RWPE2 (cell line): ENCODE measurements at places on chromosomes 11 and 22.

GRCh38 chr11:30244265-30244664 lies 13.5 kb downstream of the FSHB start:
- DNase-seq, result no peak

GRCh38 chr22:48224332-48224731 lies 1461.9 kb downstream of the TBC1D22A start:
- DNase-seq, result no peak

- no peak for DNase-seq
Measured at GRCh38 chr11:57679396-57679795, 11.5 kb downstream of the ZDHHC5 start.

DNA sequence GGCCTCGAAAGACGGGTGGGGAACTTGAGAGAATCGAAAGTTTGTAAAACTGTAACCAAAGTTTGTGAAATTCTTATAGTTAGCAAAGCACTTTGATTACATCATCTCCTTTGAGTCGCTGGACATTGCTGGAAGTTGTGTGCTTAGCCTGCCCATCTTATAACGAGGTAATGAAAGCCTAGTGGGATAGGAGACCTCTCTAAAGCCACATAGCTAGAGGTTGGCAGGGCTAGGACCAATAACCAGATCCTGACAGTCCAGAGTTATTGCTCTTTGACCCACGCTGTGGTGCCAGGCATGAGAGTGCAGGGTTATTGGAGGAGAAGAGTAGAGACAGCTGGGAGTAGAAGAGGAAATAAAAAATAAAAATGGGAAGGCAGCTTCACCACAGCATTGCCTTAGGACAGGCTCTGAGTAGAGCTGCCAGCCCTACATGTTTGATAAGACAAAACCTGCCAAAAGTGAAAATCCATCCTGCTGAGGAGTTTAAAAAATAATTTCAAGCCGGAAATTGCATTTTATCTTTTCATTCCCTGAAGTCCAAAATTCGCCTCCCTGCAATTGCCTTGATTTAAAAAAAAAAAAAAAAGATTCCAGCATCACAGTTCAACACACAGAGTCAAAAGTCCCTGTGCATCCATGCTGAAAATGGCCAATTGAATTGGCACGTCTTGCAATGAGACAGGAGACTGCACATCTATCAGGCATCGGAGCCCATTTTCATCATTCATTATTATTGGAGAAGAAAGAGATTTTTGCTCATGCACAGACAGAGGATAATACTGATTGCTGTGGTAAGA lies 225.5 kb upstream of the POU2AF2 start:
- no peak for DNase-seq

GRCh38 chr11:128476049-128476448 lies 111.3 kb downstream of the ETS1 start:
- no peak for DNase-seq

- no peak for DNase-seq
Measured at GRCh38 chr11:108669286-108669685, 4.4 kb downstream of the DDX10 start.

DNA sequence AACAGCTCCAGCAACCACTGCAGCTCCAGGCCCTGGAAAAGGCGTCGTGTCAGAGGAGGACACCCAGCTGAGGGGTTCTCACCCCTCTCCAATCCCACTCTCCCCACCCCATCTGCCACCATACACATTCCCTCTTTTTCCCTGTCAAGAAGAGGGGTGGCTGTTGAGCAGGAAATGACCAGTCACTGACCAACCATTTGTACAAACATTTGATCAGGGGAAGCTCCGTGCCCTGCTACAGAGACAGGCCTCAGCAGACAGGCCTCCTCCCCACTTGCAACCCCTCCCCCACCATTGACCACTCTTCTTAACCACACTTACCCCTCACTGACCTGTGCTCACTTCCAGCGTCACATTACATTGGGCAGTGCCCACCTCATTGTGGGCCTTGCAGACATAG lies 2.3 kb upstream of the VSIG2 start:
- DNase-seq, result no peak

GRCh38 chr11:9516113-9516512 lies 55.3 kb downstream of the ZNF143 start:
- no peak for DNase-seq

DNA sequence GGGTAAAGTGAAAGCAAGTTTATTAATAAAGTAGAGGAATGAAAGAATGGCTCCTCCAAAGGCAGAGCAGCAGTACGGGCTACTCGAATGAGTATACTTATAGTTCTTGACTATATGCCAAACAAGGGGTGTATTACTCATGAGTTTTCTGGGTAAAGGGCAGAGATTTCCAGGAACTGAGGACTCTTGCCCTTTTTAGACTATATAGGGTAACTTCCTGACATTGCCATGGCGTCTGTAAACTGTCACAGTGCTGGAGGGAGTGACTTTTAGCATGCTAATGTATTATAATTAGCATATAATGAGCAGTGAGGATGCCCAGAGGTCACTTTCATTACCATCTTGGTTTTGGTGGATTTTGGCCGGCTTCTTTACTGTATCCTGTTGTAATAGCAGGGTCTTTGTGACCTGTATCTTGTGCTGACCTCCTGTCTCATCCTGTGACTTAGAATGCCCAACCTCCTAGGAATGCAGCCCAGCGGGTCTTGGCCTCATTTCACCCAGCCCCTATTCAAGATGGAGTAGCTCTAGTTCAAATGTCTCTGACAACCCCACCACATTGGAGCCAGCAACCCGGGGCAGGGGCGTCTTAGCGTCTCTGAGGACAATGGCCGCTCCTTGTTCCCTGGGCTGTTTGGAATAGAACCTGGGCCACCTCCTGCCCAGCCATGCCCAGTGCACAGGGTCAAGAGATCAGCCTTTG lies 34.9 kb upstream of the CD82 start:
- DNase-seq, result no peak

DNA sequence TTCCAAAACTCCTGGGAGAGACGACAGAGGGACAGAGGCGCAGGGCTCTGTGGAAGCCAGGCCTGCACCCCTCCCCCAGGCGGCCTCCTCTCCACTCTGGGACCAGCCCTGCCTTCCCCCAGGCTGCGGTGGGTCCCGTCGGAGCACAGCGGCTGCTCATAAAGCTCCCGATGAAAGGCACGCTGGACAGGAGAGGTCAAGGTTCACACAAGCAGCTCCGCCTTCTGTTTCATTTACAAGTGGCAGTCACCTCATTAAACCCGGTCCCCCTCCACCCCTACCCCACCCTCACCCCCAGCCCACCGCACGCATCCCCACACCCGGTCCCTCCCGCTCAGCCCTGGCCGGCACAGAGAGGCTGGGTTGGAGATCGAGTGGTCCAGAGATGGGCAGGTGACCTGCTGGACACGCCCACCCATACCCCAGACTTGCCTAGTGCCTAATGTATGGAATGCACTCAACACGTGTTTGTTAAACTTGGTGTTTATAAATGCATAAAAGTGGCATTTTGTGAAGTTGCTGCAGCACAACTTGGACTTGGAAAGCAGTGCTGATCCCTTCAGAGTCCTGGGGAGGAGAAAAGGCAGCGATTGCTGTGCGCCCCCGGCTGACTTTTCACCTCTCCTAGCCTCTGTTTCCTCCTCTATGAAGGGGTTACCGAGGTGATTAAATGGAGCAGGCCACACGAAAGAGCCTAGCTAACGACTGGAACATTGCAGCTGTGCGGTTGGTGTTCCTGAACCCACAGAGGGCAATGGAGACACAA lies 26.0 kb downstream of the RPUSD4 start:
- no peak for DNase-seq

GRCh38 chr11:103210543-103210942 lies 101.3 kb downstream of the DYNC2H1 start:
- DNase-seq, result no peak

GRCh38 chr11:87398931-87399330 lies 361.2 kb downstream of the TMEM135 start:
- no peak for DNase-seq

DNA sequence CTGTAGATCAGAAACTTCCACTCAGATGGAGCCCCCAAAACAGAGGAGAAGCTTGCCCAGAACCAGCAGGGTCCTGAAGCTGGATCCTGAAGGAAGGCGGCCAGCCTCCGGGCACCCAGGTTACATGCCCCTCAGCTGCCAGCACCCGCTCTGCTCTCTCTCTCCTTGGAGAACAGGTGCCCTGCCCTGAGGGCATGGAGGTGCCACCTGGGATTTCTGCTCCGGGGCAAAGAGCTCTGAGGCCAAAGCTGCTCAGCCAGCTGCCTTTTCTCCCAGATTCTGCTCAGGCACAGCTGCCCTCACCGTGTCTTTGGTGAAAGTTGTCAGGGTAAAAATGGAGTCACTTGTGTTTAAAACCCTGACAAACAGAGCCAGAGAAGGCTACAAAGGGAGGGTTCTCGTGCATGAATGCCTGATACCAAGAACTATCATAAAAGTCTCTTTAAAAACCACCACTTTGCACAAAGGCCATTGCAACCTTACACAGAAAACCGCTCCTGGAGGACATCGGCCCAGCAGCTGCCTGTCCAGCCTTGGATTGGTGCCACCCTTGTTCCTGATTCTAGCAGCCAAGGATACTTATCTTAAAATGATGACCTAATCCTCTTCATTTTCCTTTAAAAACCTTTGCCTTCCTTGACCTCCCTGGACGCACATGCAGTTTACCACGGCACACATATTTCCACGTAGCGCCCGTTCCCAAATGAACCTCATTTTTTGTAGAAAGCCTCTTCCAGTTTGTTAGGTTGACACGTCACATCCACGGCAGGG lies 140.0 kb downstream of the CACNA1I start:
- DNase-seq, result no peak

DNA sequence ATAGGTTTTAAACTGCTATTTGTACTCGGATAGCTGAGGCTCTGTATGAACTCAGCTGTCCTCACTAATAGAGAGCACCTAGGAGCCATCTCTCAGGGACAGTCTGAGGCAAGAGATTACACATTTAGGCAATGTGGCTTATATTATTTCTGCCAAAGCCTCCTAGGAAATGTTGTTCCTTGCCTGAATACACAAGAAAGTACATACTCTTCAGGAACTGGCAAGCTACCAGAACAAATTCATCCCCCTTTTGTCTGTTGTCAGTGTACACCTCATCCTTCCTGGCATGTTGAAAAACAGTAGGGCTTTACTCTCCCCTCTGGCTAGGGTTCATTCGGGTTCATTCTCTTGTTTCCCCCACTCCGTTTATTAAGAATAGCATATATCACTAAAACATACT lies 615.9 kb upstream of the FAT3 start:
- no peak for DNase-seq

DNA sequence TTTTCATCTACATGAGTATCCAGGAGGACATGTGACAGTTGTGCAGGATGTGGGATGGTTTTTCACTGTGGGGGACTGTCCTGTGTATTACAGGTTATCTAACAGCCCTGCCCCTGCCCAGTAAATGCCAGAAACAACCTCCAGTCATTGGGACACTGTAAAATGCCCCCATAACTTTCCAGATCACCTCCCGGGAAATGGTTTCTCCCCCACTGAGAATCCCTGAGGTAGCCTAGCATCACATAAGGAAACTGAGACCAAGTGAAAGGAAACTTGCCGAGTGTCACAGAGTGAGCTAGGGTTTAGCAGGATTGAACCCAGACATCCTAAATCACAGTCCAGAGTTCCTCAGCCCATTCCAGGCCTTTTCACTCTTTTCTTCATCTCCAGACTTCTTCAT lies 48.3 kb upstream of the SLC6A5 start:
- DNase-seq, result no peak

DNA sequence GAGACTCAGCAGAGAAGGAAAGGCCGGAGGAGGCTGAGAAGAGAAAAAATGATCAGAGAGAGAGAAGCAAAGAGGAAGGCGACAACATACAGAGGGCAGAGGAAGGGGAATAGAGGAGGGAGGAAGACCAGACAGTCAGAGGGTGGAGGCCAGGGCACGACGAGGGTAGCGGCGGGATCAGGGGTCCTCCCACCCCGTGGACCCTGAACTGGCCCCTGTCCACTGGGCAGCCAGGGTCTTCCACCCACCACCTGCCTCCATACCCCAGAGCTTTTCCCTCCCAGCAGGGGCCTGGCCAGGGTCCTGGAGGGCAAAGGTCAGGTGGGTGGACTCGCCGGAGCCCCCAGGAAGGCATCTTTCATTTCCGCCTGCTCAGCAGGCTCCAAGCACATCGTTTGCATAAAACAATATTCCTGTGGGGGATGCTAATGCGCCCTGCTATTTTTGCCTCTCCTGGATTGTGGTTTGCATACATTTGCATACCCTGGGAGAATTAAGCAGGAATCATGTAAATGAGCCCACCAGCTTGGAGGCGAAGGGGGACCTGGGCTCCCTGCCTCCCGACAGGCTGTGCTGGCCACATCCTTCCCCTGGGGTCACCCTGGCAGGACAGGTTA lies 394.1 kb downstream of the MN1 start:
- DNase-seq, result no peak

DNA sequence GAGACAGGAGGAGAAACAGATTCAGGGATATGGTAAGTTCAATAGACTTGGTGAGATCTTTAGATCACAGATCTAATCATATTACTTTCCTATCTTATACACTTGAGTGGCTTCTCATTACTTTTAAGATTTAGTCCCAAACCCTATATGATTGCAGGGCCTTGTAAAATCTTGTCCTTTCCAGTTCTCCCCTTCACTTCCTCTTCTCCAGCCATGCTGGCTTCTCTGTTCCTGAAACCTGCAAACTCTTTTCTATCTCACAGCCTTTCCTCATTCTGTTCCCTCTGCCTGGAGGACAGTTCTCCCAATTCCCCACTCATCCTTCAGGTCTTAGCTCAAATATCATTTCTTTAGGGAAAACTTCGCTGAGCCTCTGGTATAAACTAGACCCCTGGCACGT lies 65.9 kb upstream of the BIRC3 start:
- DNase-seq, result no peak
